Left lung (tissue), 14 donors: ENCODE measurements at places on chromosomes 12 and 14. TPM values are rescaled to one million over a fixed set of nuclear protein-coding genes. Genes with fewer than 3 reads are reported as not detected.

DNA sequence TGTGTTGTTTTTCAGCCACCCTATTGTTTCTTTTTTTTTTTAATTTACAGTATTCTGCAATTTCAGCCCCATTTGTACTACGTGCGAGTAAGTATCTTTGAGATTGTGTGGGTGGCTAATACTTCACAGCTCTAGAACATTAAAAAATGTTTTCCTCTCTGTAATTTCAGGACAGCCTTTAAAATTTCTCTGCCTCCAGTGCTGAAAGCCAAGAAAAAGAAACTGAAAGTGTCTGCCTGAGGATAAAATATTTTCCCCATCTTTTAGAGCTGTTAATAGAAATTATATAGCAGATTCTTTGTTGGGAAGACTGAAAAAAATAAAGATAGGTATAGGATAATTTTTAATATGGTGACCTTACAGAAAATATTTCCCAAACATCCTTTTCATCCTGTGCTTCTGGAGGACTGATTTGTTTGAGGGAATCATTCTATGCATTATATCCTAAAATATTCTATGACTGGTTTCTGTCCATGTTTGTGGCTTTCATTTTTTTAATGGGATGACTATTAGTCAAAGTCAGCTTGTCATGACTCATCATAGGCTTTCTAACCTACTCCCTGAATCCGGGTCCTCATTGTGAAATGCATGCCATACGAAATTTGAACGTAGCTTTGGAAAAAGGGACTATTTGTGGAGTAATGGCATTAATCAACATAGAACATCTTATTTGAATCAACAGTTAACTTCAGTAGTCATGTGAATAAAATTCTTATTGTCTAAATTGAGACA is 10.8 kb upstream of the TCTN2 start:
- peak overlapping the region; percentile 40 for H3K27ac ChIP-seq
- no peak overlapping the region for H3K4me3 ChIP-seq
- H3K4me1 ChIP-seq = no peaks in the 10 kb centered on the region
- DNase-seq = no peak
- H3K27me3 ChIP-seq = no peaks in the 10 kb centered on the region

- H3K36me3 ChIP-seq = no peaks in the 10 kb centered on the region
- H3K27me3 ChIP-seq = no peaks in the 10 kb centered on the region
- DNase-seq = peak; percentile 11
Observed at GRCh38 chr12:67222302-67222701, 46.9 kb upstream of the CAND1 start.

DNA sequence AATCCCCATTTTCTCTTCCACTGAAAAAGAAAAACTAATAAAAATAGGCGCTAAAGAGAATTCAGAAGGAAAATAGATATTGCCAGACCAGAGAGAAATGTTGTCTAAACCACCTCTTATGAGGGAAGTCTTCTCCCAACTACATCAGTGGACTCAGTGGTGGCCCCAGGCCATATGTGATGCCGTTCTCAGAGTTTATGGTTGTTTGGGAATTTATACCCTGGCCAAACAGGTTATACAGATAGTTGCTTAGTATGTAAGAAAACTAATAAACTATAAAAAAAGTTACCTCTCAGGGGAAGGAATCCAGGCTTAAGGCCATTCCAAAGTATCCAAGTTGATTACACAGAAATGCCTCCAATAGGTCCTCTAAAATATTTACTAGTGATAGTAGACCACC is 103.4 kb upstream of the RBM19 start:
- peaks cover 6% of the 10 kb centered on the region for H3K27me3 ChIP-seq
- H3K4me1 ChIP-seq = no peaks in the 10 kb centered on the region
- no peak overlapping the region for H3K4me3 ChIP-seq

- no peak for DNase-seq
- no peaks in the 10 kb centered on the region for H3K36me3 ChIP-seq
- H3K4me3 ChIP-seq = no peak overlapping the region
- no peaks in the 10 kb centered on the region for H3K4me1 ChIP-seq
- no peak overlapping the region for H3K27ac ChIP-seq
Observed at GRCh38 chr12:20513189-20513588, 144.9 kb downstream of the PDE3A start.

- DNase-seq = no peak
- no peaks in the 10 kb centered on the region for H3K36me3 ChIP-seq
- H3K4me1 ChIP-seq = no peaks in the 10 kb centered on the region
- H3K4me3 ChIP-seq = no peak overlapping the region
- peaks cover 37% of the 10 kb centered on the region for H3K27me3 ChIP-seq
Observed at GRCh38 chr12:107233551-107233950, 140.2 kb upstream of the CRY1 start.

- H3K36me3 ChIP-seq = peaks cover 98% of the 10 kb centered on the region
- DNase-seq = no peak
- no peak overlapping the region for H3K4me3 ChIP-seq
- H3K27ac ChIP-seq = no peak overlapping the region
- no peaks in the 10 kb centered on the region for H3K4me1 ChIP-seq
Observed at GRCh38 chr12:51059086-51059485, 11.0 kb downstream of the LETMD1 start.

- H3K27me3 ChIP-seq = no peaks in the 10 kb centered on the region
- no peak overlapping the region for H3K27ac ChIP-seq
- H3K4me3 ChIP-seq = no peak overlapping the region
- H3K4me1 ChIP-seq = peaks cover 91% of the 10 kb centered on the region
- DNase-seq = no peak
Observed at GRCh38 chr12:70248876-70249275, 5.6 kb downstream of the CNOT2 start.

The PLEKHG3 gene
- total RNA-seq = 31.9 TPM

The IRAK4 gene
- 28.4 TPM for total RNA-seq
